Suppressor macrophage treated with lipopolysaccharide for 1 hour (primary cell): ENCODE measurements at places on chromosomes 2 and 18.

DNA sequence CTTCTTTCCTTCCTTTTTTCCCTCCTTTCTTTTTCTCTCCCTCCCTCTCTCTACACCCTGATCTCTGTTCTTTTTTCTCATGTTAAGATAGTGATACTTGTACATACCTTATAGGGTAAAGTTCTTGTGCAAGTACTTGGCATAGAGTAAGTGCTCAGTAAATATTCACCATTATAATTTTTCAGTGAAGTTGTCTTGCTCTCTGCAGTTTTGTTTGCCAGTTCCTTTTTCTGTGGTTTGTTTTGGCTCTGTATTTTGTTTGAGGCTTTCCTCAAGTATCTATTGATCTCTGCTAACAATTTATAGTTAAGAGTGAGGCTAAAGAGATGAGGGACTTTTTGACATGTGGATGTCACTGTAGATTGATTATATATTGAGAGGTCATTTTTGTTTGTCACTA lies 48.0 kb downstream of the MTX2 start:
- DNase-seq: no peak

DNA sequence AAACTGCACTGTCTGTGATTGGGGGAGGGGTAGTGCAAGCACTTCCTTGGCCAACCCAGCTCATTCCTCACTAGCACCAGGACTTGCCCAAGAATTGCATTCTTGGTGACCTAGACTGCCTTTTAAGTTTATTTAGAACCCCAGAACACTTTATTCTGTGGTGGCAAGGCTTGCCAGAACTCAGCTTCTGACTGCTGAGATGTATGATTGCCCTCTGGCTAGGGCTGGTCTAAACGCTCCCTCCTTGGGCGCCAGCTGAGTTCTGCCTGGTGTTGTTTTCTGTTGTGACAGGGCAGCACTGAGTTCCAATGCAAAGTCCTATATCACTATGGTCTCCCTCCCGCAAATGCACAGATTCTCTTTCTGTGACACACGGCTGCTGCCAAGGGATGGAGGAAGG lies 247.7 kb downstream of the ZNF385B start:
- DNase-seq: no peak

GRCh38 chr2:239831861-239832489 lies 193.2 kb downstream of the NDUFA10 start:
- DNase-seq: peak; percentile 93

DNA sequence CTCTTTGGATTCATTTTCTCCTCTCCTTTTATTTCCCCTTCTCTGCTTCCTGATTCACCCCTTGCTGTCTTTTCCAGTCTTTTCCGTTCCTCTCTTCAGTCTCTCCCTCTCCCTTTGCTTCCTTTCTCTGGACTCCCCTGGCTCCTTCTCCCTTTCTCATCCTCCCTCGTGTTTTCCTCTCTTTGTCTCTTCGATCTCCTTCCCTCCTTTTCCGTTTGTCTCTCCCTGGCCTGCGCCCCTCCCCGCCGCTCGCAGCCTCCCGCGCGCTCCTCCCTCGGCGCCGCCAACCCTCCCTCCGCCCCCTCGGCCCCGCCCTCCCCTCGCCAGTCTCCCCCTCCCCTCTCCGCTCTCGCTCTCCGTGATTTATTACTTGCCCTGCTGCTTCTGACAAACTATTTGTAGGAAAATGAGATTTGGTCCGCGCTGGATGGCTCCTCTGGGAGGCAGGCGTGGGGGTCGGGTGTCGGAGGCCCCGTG lies 46.0 kb upstream of the PAX8 start:
- DNase-seq: peak; percentile 30

GRCh38 chr2:225429717-225430116 lies 30.2 kb downstream of the NYAP2 start:
- DNase-seq: no peak
